Suppressor macrophage treated with lipopolysaccharide for 4 hours (primary cell): ENCODE measurements at places on chromosomes 4 and X.

GRCh38 chr4:21571100-21571499 lies 377.5 kb downstream of the KCNIP4 start:
- DNase-seq = no peak

GRCh38 chrX:99117011-99117410 lies 1293.1 kb downstream of the PCDH19 start:
- no peak for DNase-seq

- no peak for DNase-seq
These were observed 86.5 kb downstream of the PLAC1 start for GRCh38 chrX:134571796-134572195.

DNA sequence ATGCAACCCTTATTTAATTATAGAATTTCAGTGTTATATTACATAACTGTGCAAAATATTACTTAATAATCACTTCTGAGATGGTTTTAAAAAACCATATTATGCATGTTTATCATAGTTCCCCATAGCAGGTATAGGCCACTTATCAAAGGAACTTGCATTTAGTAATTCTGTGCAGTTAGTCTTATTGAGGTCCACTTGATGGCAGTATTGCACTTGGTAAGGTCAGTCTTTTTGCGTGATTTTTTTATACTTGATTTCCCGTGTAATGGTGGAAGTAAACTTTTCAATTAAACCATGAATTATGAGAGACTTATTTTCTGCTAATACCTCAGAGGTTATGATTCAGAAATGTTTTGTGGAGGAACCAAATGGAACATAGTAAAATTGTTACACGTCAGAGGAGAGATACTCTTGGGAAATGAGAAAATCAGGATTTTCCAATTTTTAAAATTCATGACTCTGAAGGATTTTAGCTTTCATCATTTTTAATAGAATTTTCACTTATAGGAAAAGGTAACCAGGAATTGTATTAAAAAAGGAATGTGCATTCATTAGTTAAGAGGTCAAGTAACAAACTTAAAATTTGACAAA lies 230.0 kb downstream of the CCSER1 start:
- DNase-seq = peak; percentile 32

GRCh38 chr4:118743867-118744266 lies 58.7 kb downstream of the METTL14 start:
- peak; percentile 59 for DNase-seq
